Stimulated activated CD8-positive, alpha-beta memory T cell treated with anti-CD3 and anti-CD28 coated beads, Interleukin-4, amount 100 ng/mL, for 1 hour (primary cell): ENCODE measurements at places on chromosomes 5 and 9.

DNA sequence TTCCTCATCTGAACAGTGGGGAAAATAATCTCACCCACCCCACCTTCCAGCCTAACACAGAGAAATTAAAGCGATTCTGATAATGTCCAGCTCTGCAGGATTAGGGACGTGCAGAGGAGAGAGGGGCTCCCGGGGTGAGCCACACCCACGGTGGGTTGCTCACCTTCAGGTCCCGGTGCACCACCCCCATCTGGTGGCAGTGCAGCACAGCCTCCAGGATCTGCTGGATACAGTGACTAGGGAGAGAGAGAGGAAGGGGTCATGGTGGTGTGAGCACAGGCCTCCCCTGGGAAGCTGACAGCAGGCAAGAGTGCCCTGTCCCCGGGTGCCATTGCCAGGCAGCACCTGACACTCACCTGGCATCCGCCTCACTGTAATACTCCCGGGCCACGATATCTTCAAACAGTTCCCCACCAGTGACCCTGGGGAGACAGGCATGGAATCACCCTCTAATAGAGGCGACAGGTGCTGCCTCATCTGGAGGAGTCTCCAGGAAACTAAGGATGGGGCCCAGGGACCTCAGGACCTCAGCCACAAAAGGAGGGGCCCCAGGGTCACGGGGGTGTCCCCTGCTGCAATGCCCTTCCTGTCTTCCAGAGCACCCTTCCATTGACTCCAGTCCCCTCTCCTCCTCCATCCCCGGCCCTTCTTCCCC is 33.0 kb downstream of the CAMK2A start:
- DNase-seq: no peak

GRCh38 chr5:144794922-144795321 is 624.2 kb downstream of the KCTD16 start:
- DNase-seq: no peak

GRCh38 chr5:169161022-169161680 is 139.8 kb downstream of the SLIT3 start:
- no peak for DNase-seq

- DNase-seq: no peak
These were observed 563.7 kb downstream of the CDK5RAP2 start for GRCh38 chr9:120016231-120016630.

GRCh38 chr9:4238522-4238921 is 61.3 kb downstream of the GLIS3 start:
- no peak for DNase-seq

DNA sequence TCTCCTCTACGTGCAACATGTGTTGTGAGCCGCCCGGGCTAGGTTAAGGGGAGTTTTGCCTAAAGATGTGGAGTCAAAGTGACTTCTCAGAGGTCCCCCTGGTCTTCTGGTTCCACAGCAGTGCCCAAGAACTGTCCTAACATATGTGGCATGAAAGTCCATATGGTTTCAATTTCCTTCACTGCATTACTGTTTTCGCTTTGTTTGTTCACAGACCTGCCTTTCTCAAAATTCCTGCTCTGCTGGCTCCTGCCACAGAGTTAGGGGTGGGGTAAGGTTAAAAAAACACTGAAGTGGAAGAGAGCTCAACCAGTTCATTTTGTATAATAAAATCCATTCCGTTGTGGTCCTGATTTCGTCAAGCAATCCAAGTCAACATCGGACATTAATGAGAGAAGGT is 289.4 kb downstream of the DMAC1 start:
- DNase-seq: no peak

- DNase-seq: no peak
These were observed 10.7 kb upstream of the PRXL2C start for GRCh38 chr9:96665789-96666188.
